ENCODE measurements at places on chromosomes 7 and 10. TPM values are rescaled to one million over a fixed set of nuclear protein-coding genes. Genes with fewer than 3 reads are reported as not detected.
A peak's percentile ranks its signal among the peaks of the same experiment; 100 is the strongest.

DNA sequence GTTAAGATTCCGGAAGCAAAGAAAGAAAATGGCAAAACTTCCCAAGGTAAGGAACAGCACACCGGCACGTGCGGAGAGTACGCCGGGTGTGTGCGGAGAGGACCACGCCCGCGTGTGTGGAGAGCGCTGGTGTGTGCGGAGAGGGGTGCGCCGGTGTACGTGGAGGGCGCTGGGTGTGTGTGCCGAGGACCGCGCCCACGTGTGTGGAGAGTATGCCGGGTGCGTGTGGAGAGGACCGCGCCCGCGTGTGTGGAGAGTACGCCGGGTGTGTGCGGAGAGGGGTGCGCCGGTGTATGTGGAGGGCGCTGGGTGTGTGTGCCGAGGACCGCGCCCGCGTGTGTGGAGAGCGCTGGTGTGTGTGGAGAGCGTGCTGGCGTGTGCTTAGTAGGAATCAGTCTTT is 48.6 kb upstream of the DPYSL4 start:
- no peak for DNase-seq

DNA sequence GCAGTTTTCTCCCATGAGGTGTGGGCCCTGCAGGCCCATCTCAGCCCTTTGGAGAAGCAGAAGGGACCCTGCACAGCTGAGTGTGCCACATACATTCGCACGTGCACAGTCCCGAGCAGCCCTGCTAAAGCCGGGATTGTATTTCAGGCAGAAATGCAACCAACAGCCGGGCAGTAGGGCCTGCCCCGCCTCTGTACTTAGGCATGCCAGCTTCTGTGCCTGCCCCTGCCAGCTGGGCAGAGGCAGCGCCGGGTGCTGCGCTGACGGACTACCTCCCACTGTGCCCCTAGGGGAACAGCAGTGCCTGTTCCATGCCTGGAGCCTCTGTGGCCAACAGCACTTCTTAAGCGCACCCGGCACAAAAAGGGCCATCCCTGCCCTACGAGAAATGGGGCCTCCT is 170.3 kb downstream of the NEURL1 start:
- no peak for DNase-seq

DNA sequence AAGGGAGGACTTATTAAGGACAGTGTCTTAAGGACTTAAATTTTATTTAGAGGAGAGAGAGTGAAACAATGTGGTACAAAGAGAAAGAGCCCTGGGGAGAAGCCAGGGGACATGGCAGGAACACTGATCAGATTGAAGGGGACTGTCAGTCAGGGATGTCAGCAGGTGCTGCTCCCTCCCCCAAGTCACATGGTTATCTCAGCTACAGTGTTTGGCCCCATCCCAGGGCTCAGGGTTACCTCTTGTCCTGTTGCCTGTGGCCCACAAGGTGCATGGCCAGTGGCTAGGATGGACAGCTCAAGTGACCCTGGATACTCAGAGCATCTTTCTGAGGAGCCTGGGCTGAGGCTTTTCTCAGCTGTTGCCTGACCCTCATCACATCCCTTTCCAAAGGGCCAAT is 325.9 kb upstream of the PODXL start:
- no peak for DNase-seq

The A1CF gene
- not detected for total RNA-seq

The ELFN1 gene
- total RNA-seq: 0.14 TPM

The AKR1C4 gene
- total RNA-seq: not detected

GRCh38 chr10:100518761-100519241 is 860 bp downstream of the SEC31B start:
- DNase-seq: peak; percentile 47

GRCh38 chr7:110142939-110143526 is 947.9 kb upstream of the LRRN3 start:
- no peak for DNase-seq

DNA sequence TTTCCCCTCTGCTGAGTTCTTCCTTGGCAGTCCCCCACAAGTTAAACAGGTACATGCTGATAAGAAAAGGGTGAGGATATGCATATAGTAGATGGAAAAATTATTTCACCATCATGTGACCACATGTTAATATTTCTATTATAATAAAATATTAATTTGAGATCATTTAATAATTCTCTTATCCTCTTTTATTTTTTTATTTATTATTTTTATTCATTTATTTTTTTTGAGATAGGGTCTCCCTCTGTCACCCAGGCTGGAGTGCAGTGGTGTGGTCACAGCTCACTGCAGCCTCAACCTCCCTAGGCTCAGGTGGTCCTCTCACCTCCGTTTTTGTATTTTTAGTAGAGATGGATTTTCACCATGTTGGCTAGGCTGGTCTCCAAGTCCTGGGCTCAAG is 11.6 kb upstream of the GLI3 start:
- DNase-seq: no peak

DNA sequence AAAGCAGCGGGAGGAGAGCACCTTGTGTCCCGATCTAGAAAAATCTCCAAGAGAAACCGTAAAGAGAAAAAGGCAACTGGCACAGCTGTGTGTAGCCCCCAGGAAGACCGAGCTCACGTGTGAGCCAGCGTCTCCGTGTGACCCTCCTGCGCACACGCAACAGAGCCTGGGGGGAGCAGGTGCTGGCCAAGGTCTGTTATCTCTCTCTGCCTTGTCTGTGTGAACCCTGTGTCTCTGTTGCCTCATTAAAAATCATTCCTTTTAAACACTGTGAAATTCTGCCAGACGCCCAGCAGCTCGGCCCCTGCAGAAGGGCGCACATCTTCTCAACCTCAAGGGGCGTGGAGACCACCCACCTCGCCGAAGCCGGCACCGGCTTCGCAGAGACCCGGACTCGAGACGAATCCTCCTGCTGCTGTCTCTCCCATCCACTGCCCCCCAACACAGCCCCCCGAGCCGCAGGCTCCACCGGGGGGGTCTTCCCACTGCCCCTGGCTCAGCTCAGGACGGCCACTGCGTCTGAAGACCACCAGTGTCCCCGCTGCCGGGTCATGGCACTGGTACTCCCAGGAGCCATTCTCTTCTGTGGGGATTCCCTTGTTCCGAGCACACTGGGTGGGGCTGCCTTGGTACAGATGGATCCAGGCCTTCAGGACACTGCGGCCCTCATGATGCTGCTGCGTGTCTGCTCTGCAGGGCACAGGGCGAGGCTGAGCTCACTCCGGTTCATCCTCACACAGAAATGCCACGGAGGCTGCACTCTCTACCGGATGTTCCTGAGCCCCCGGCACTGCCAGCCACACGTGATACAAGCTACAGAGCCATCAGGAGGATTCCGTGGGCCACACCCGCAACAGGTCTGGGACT is 94.3 kb upstream of the DNAAF5 start:
- no peak for DNase-seq

The SAP25 gene
- total RNA-seq: 4.4 TPM

- no peak for DNase-seq
Measured at GRCh38 chr7:151717415-151717814, 159.5 kb downstream of the PRKAG2 start.

The NOM1 gene
- 31.5 TPM for total RNA-seq

GRCh38 chr10:100986623-100986951 is 710 bp downstream of the MRPL43 start:
- DNase-seq: no peak

DNA sequence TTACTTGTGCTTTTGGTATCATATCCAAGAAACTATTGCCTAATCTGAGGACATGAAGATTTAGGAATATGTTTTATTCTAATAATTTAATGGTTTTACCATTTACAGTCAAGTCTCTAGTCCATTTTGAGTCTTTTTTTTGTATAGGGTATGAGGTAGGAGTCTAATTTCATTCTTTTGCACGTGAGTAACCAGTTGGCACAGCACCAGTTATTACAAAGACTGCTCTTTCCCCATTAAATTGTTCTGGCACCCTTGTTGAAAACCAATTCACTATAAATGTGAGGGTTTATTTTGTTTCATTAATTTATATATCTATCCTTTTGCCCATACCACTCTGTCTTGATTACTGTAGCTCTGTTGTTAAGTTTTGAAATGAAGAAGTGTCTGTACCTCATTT is 381.6 kb downstream of the SUGCT start:
- DNase-seq: no peak

The FASTK gene
- 68.7 TPM for total RNA-seq

DNA sequence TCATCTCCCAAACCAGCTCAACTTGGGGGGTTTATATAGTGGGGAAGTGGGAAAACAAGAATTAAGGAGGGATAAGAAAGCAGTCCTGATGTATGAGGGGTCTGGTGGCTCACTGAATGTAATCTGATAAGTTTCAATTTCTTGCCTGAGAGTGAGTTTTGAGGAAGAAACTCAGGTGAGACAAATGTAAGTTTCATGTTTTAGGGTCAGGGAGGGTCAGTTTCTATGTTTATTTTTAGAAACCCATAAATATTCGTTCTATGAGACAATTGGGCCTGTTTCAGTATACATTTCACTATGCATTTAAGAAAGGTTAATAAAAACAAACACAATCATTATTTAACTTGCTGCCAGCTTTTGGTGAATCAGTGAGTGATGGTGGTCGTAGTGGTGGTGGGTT is 128.0 kb upstream of the MBL2 start:
- no peak for DNase-seq

- no peak for DNase-seq
Measured at GRCh38 chr10:50929670-50930069, 44.2 kb upstream of the A1CF start.

- DNase-seq: no peak
Measured at GRCh38 chr10:118874171-118874570, 119.4 kb upstream of the CACUL1 start.

- no peak for DNase-seq
Measured at GRCh38 chr7:73770860-73771670, 995 bp upstream of the CLDN3 start.

The EBF3 gene
- not detected for total RNA-seq

DNA sequence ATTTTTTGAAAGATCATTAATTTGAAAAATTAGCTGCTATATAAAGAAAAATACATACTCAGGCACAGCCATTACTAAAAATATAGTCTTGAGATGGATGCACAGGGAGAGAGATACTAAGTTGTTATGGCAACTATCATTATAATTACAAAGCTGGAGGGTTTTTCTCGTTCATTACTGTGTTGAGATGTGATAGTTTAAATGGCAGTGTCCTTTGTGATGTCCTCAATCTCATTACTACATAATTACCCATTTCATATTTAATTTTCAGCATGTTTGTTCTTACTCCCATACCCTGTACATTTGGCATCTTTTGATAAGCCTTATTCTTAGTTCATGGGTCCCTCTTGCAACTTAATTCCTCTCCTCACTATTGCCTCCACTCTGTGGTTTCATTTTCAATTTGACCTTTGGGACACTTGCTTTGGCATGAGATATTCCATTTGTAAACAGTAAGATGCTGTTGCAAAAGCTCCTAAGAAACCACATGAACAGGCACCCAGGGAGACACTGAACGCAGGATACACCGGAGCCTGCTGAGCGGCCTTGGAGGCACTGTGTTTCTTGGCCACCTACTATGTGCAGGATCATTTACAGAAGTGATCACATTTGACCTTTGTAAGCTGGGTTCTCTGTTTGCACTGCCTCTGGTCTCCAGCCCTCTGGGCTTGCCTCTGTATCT is 4.8 kb upstream of the CPXM2 start:
- no peak for DNase-seq

Data from activated naive CD8-positive, alpha-beta T cell treated with anti-CD3 and anti-CD28 coated beads for 36 hours (primary cell).